ENCODE measurements at places on chromosomes 3 and 15. TPM values are rescaled to one million over a fixed set of nuclear protein-coding genes. Genes with fewer than 3 reads are reported as not detected.
A peak's percentile ranks its signal among the peaks of the same experiment; 100 is the strongest.

Gene PDZRN3
- total RNA-seq, result not detected

Gene SLC28A1
- not detected for total RNA-seq

Gene SUSD5
- total RNA-seq, result not detected

DNA sequence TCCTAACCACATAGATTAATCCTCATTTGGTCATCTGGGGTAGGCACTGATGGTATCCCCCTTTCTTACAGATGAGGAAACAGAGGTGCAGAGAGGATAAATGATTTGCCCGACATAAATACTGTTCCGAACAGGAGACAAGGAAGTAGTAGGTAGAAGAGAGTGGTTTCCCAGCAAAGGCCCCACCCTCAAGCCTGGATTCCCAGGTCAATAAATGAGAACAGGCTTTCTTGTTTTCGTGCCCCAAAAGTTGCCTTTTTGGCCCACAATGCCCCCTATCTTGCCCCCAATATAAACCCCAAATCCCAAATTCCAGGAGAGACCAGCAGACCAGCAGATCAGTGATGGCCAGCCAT lies 125.5 kb upstream of the PRR20G start:
- DNase-seq, result no peak

GRCh38 chr3:155252535-155252934 lies 40.9 kb downstream of the STRIT1 start:
- DNase-seq, result no peak

Gene GOLGA8H
- not detected for total RNA-seq

Gene SAMD7
- total RNA-seq, result not detected

GRCh38 chr15:62125773-62126172 lies 39.3 kb downstream of the C2CD4B start:
- DNase-seq, result no peak

DNA sequence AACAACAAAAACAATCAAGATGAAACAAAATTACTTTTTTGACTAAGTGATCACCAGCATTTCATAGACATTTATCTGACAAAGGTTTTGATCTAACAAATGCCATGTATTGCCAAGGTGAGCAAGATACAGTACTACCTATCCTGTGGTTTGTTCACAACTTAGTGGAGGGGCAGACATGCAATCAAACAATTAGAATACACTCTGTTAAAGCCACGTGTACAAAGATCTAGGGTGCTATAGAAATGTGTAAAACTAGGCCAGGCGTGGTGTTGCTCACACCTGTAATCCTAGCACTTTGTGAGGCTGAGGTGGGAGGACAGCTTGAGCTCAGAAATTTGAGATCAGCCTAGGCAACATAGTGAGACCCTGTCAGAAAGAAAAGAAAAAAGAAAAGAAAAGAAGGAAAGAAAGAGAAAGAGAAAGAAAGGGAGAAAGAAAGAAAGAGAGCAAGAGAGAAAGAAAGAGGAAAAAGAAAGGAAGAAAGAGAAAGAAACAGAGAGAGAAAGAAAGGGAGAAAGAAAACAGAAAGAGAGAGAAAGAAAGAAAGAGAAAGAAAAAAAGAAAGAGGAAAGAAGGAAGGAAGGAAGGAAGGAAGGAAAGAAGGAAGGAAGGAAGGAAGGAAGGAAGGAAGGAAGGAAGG lies 1.4 kb upstream of the TRIM69 start:
- peak; percentile 37 for DNase-seq

DNA sequence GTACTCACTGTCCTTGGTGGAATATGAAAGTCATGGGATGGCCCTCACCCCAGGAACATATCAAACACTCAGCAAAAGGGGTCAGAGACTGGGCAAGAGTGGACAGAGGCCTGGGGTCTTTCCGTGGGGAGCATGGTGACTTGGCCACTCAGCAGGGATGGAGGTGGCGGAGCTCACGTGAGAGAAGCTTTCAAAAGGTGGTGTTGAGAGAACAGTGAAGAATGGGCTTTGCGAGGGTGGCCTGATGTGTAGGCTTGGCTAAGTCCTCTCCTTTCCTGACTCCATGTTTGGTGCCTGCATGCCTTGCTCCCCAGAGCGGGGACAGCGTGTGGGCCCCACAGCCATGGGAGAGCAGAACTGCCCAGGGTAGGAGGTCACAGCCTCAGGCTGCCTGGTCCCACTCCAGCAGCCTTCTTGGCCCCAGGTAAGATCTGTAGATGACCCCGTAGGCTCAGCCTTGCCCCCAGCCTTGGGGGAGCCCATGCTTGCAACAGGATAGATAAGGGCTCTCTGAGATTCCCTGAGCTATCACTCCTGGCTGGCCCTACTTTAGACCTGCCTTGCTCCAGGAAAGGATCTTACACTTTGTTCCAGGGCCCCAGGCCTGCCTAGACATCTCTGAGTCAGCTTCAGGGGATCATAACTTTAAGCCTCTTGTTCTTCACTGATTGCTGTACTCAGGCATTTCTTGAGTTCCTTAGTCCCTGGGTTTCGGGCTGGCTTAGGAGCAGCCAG lies 17.0 kb downstream of the RPLP1 start:
- no peak for DNase-seq

DNA sequence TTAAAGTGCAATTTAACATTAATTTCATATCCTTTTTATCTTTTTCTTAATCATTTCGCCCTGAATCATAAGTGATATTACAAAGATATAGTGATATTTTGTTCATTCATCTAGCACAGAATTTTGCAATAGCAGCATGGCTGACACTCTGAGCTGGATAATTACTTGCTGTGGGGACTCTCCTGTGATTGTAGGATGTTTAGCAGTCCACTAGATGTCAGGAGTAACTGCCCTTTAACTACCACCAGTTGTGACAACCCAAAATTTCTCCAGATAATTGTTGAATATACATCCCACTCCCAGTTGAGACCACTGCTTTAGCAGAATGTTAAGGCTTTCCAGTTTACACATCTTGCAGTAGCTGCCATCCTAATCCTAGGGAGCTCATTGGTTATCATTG lies 196.8 kb upstream of the MBNL1 start:
- peak; percentile 49 for DNase-seq

Gene ZNF774
- total RNA-seq, result 0.08 TPM

DNA sequence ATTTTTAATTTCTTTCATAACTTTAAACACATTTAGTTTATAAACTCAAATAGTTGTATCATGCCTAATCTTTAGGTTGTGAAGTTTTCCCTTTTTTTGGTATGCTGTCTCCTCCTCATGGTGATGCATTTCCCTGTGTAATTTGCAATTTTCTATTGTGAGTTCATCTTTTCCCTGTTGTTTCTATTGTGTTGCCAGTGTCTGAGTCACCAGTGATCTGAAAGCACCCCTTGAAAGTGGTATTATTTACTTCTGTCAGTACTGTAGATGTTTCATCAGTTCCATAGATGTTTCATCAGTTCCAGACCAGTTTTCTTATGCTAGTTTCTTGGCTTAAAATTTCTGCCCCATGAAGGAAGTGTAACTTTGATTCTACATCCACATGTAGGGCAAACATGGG lies 80.6 kb downstream of the OXSM start:
- DNase-seq, result no peak

- DNase-seq, result no peak
These were observed 5.3 kb downstream of the PLA2G4D start for GRCh38 chr15:42088801-42089640.

DNA sequence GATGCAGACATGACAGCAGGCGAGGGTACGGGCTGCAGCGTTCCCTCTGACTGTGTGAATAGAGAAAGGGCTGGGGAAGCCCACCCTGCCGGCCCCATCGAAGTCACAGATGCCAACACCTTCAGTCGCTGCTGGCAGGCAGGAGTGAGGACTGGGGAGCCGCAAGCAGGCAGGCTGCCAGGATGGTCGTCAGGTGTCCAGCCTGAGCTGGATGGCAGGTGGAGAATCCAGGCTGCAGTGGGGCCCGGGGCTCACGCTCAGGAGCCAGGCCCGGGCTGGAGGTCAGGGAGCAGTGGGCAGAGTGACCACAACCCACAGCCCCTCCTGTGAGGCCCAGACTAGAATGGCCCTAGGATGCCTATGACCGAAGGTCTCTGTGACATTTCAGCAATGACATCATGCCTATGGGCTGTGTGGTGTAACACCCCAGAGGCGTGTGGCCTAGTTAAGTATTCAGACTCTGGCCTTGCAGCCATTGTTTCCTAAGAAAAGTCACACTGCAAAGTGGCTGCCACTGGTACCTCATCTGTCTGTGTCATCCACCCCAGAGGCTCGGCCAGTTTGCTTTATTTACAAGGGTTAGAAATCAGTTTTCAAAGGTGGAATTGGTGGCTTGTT lies 15.7 kb downstream of the PRR23E start:
- no peak for DNase-seq

GRCh38 chr3:40930131-40930538 lies 269.2 kb upstream of the CTNNB1 start:
- DNase-seq, result no peak

GRCh38 chr3:115922681-115923347 lies 299.5 kb downstream of the GAP43 start:
- no peak for DNase-seq

DNA sequence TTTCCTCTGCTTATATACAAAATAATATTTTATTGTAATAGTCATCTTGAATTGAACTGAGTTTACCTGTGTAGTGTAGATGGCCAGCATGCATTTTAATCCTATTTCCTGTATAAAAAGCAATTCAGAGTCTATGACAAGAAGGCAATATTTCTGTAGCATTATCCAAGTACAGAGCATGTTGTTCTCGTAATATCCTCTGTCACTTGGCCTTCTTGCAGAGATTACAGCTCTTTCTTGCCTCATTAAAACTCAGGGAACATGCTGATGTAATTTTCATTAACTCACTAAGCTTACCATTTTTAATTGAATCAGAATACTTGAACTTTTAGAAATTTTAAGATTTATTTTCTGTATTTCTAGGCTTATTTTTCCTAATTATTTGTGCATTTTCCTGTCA lies 203.3 kb upstream of the AGTR1 start:
- no peak for DNase-seq

- peak; percentile 43 for DNase-seq
These were observed 607 bp upstream of the IMP3 start for GRCh38 chr15:75640483-75641178.

GRCh38 chr3:36820083-36820482 lies 55.7 kb upstream of the DCLK3 start:
- no peak for DNase-seq

- no peak for DNase-seq
These were observed 91.8 kb downstream of the DNAJB8 start for GRCh38 chr3:128374746-128375445.

DNA sequence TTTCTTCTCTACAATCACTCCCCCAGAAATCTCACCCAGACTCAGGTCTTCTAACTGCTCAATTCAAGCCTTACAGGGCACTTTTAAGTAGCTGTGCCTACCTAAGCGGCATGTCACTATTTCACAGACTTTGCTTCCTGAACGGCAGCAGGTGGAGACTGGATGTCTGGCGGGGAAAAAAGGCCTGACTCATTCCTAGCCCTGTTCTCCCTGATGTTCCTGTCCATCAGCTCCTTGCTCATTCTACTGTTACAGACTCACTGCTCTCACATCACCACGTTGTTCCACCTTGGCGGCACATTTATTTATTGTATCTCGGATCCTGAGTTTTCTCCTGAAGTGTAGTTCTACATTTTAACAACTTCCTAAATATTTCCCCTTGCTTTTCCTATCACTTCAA lies 52.6 kb upstream of the ATP11B start:
- DNase-seq, result no peak

GRCh38 chr3:40494698-40495097 lies 11.1 kb upstream of the ZNF620 start:
- no peak for DNase-seq

Measured in CD8-positive, alpha-beta T cell (primary cell).